NCI-H345 (cell line): ENCODE measurements at places on chromosomes 6 and 20.

DNA sequence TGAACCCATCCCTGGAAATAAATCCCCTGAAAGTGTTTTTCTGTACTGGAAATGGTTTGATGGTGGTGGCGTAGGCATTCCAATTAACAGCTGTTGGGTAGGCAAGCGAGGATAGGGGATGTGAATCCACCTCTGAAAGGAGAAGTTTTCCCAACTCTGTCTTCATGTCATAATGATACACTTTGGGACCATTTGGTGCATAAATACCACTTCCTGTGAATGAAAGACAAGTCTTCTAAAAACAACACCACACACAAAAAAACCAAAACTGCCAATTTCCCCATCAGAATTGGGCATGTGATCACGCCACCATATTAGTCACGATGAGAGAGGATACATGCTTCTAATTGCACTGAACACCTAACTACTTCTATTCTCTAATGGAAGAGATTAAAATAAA lies 6.4 kb downstream of the VNN2 start:
- no peak for DNase-seq

DNA sequence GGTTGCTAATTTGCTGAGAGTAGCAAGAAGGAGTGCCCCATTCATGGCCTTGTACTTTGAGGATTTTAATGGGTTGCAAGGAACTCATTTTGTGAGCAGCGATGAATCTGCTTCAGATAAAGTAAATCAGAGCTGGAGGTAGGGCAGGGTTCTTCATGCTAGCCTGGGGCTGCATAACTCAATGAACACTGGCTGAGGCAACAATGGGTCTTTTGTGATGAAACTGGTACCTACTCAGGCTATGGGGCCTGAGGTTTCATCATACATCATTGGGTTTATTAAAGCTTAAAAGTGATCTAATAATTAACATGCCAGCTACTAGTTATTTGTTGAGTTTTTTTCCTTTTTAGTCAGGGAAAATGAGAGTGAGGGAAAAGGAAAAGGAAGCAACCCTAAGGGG lies 106.9 kb downstream of the FAM50B start:
- DNase-seq = no peak

DNA sequence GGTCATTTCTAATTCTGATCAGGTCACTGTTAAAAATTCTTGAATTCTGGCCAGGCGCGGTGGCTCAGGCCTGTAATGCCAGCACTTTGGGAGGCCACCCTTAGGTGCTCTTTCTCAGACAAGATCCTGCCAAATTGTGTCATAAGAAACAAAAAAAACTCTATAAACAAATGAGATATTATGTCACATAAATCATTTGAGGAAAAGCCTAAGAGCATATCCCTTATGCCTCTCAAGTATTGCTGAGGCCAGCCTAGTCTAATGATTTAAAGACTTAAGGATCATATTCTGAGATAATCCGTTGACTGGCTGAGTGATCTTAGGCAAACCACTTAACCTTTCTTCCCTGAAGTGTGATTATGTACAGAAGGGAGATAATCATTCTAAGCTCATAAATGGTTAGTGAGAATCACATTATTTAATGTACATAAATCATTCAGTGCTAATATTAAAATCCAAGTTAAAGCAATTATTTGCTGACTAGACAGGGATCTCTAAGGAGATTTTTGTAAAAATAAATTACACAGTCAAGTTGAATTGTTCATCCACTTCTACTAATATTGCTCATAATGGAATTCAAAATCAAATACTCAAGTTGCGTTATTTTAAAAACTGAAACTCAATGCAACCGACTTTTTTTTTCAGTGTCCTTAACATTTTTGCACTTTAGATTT lies 365.4 kb downstream of the PHF3 start:
- no peak for DNase-seq

DNA sequence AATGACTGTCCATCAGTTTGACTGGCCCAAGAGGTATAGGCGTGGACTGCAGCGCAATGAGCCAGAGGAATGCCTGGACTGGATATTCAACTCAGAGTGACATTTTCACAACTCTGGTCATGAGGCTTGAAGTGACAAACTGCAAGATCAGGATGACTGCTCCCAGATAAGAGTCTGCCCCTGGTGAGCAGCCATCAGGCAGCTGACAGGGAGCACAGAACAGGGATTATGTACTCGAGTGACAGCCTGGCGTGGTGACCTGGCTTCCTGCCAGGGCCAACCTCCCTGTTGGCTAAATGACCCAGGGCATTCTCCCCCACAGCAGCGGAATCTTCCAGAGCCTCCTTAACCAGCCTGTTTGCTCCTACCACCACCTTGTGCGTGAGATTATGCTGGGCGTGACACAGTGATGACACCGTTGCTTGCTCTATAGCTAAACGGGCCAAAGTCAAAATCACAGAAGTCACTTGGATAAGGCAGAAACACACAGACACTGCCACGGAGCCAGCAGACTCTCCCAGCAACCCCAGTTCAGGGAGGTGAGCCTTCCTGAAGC lies 209.1 kb upstream of the JARID2 start:
- peak; percentile 36 for DNase-seq

DNA sequence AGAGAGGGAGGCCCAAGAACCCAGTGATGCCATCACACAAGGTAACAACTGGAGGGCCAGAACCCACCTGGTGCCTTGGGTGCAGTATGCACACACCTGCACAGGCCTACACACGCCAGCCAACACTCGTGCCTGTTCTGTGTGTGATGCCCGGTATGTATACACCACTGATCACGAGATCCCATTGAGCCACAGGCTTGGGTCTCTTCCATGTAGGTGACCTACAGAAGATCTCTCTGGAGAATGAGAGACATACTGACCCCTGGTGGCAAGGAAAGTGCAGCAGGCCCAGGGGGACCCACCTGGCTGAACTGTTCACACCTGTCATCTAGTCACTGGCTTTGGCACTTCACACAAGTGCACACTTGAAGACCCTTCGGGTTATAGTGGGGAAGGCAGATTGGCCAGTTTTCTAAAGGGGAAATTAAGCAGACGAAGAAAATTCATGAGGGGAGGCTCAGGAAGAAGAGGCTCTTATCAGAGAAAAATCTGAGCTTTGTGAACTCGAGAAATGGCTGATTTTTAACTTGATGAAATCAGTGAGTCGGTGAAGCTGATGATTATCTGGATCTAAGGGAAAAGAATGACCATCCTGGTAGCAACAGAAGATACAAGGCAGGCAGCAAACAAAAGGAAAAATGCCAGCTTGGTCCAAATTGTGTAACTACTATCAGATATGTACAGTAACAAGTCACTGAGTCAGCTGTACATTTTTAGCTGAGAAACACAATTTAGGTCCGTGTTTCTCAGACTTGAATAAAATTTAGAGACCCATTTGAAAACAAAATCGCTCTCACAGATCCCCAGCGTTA lies 69.1 kb upstream of the PBOV1 start:
- DNase-seq = peak; percentile 64

DNA sequence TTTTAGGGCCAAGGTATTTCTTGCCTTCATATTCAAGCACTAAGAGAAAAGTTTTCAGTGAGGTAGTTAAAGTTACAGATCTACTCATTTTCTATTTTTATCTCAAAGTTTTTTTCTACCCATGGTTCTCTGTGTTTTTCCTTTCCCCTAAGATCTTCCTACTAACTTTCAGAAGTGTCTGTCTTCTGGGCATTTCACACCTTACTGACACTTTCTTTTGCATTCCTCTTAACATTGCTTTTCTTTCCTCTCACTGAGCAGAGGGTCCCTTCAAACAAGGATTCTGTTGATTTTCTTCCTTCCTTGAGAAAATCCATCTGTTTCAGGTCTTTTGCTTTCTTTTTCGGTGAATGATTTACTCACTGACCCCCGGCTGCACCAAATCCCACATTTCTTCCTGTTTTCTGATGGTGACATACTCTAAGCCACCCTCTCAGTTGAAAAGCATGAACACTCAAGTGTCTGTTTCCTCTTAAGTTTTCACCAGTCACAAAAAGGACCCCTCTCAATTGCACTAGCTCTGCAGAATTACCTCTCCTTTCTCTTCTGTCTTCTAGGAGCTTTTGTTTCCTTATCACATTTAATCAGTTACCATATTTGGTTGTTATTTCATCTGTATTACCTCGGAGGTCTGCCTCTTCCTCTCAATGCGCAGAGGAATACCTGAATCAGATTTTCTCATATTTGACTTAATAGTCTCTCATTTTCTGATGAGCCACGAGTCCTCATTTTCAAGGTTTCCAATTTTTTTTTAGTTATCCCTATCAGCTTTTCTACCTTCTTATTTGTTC lies 73.5 kb upstream of the RNF217 start:
- no peak for DNase-seq

GRCh38 chr6:127190552-127190951 lies 72.1 kb downstream of the RSPO3 start:
- no peak for DNase-seq

GRCh38 chr20:46433051-46433450 lies 26.6 kb upstream of the ELMO2 start:
- DNase-seq = no peak

DNA sequence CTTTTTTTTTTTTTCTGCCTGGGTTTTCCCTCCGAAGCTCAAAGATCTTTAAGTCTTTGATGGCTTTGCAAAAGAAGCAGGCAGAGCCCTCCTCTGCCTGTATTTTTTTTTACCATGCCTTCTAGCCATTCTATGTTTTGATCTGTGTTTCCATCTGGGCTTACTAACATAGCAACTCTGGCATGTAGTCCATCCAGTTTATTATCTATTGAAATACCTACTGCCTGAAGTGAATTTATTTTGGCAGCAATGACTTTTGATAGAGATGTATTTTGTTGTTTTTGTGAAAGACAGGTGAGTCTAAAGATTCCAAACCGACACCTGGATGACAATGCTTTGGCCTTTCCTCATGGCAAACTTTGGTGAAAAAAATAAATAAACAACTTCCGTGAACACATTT lies 1157.7 kb upstream of the MAP3K7 start:
- no peak for DNase-seq
